ENCODE measurements at places on chromosomes 13 and 19.

GRCh38 chr13:39729156-39729555, 73.7 kb downstream of the COG6 start:
- DNase-seq: no peak

DNA sequence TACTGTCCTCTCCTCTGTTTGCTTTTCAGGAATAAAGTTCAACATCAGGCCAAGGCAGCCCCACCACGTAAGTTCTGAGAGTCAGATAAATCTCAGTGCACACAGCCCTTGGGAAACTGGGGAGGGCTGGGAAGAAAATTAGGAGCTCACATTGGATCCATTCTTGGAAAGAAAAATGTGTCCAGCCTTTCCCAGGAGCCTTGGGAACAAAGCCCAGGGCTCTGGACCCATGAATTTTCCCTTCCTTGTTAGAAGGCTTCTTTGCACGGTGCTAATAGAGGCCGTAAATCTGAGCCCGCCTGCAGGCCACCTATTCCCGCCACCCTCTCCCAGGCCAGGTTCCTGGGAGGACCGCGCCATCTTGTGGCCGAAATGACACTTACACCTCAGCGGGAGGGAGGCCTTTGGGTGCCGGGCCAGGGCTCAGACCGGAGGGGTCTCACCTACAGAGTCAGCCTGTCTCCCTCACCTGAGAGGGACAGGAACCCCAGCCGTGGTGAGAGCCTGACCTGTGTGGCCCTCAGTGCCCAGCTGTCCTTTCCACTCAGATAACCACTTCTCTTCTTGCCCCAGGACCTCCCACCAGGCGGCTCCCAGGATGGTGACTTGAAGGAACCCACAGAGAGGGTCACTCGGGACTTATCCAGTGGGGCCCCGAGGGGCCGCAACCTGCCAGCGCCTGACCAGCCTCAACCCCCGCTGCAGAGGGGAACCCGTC, 25.1 kb upstream of the KCTD15 start:
- DNase-seq: peak; percentile 38

DNA sequence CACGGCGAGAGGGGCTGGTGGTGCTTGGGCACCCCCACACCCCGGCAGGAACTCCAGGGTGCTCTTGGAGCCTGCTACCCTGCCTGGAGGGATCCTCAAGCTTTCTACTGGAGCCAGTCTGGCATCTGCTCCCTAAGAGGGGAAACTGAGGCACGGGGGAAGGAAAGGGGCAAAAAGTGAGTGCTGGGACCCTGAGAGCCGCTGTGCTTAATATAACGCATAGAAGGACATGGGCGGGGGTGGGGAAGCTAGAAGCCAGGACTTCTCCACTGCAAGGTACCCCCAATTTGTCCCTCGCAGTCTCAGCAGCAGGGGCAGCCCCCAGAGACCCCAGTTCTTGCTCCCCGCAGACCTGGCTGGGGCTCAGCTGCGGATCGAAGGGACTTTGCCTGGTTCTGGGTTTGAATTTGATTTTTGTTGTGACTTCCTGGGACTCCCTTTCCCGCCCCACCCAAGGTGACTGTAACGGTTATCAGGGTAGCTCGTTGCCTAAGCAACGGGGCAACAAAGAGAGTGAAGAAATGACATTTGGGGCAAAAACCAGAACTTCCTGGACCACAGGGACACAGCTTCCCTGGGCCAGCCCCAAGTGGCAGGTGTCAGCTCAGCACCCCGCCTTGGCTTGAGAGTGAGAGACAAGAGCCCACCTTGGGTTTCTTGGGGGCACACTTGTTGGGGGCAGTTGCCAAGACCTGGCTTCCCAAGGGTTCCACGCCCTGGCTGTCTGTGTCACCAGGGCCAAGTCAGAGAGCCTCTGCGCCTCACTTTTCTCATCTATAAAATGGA, 638 bp downstream of the ADGRE5 start:
- no peak for DNase-seq

DNA sequence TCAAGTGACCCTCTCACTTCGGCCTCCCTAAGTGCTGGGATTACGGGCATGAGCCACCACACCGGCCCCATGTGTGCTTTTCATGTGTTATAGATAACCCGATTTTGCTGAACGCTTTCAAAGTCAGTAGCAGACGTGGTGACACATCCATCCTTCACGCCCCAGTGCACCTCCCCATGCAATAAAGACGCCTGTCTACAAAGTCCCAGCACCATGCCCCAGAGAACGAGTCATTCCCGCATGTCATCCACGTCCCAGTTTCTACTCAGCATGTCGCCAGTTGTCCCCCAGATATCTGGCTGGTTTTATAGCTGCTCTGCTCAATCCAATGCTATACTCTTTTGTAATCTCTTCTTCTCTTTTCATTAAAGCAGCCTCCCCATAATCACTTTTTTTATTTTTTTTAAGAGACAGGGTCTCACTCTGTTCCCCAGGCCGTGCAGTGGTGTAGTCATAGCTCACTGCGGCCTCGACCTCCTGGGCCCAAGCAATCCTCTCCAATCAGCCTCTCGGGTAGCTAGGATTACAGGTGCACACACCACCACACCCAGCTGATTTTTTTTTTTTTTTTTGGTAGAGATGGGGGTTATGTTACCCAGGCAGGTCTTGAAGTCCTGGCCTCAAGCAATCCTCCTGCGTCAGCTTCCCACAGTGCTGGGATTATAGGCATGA, 42.5 kb downstream of the DNM2 start:
- no peak for DNase-seq

- no peak for DNase-seq
These were observed 14.3 kb downstream of the PEPD start for GRCh38 chr19:33507021-33507956.
